Bronchus fibroblast of lung (primary cell): ENCODE measurements at places on chromosomes 6 and 20. TPM values are rescaled to one million over a fixed set of nuclear protein-coding genes. Genes with fewer than 3 reads are reported as not detected.

Gene DEF6
- total RNA-seq = 3.0 and 4.0 TPM in 2 replicates

Gene SAMD3
- total RNA-seq = not detected in 2 replicates

Gene WFDC12
- total RNA-seq = not detected in 2 replicates

Gene CCN6
- under 0.01 TPM in 1 of 2 replicates, not detected in the other for total RNA-seq

Gene PRSS35
- 2.7 and 3.0 TPM in 2 replicates for total RNA-seq

Gene NHSL1
- total RNA-seq = 8.6 and 9.9 TPM in 2 replicates

Gene NKAIN4
- not detected in 2 replicates for total RNA-seq

Gene RBM24
- 1.8 and 3.1 TPM in 2 replicates for total RNA-seq

Gene FOXQ1
- total RNA-seq = 0.45 and 1.3 TPM in 2 replicates

Gene PRRT1
- 0.15 and 0.17 TPM in 2 replicates for total RNA-seq

Gene BPI
- not detected in 2 replicates for total RNA-seq

Gene HUS1B
- 0.17 TPM in 1 of 2 replicates, not detected in the other for total RNA-seq

Gene BMP2
- total RNA-seq = 2.2 and 3.2 TPM in 2 replicates

Gene PACSIN1
- total RNA-seq = not detected in 2 replicates

Gene SGK2
- total RNA-seq = not detected in 2 replicates

Gene ADIG
- total RNA-seq = not detected in 2 replicates

Gene GTF2H4
- total RNA-seq = 9.4 and 10.9 TPM in 2 replicates

Gene RAMACL
- total RNA-seq = under 0.01 TPM in 2 replicates

Gene TNXB
- under 0.01 and 0.17 TPM in 2 replicates for total RNA-seq
